COR-L47 (cell line): ENCODE measurements at places on chromosomes 12 and 14.

GRCh38 chr12:69513297-69513696 is 43.1 kb downstream of the FRS2 start:
- DNase-seq, result no peak

DNA sequence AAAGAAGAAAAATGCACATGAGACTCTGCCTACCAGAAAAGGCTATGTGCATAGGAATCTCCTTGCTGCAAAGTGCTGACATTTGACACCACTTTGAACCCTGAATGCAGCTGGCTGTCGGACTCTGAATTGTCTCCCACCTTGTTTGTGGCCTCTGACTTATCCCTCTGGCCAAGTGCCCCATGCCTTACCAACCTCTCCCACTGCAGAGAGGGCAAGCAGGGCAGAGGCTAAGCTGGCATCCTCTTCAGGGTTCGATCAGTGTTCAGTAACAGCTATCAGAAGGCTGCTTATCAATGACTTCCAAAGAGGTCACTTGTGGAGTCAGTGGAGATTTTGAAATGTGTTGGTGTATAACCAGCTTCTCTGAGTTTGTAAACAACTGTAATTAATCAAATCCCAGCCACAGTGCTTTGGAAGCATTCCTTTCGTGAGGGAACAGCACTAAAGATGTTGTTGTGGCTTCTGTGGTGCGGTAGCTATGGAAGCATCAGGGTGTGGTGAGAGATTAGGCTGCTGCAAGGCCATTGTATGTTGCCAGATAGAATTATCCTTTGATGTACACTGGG is 22.6 kb upstream of the BMP4 start:
- no peak for DNase-seq

DNA sequence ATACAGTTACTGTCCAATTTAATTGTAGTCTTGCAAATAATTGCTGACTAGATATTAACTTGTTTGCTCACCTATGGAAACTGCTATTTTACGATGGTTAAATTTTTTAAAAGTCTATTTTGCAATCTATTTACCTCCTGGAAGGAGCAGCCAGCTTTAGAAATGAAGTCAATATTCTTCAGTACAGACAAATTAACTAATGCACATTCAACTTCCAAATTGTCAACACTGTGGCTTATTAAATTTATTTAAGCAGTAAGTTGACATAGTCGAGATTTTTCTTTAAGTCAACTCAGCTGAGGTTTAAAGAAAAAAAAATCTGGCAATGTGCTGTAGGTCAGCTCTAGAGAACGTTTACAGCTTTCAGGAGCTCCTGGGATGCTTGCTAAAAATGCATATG is 221.2 kb downstream of the SSPN start:
- no peak for DNase-seq

- DNase-seq, result no peak
These were observed 425.2 kb downstream of the GALC start for GRCh38 chr14:87567618-87568295.

GRCh38 chr12:45981075-45981837 is 9.1 kb downstream of the SCAF11 start:
- no peak for DNase-seq

GRCh38 chr12:55955800-55956508 is 9.9 kb downstream of the PMEL start:
- no peak for DNase-seq

GRCh38 chr14:74579447-74580274 is 32.4 kb downstream of the LTBP2 start:
- no peak for DNase-seq

DNA sequence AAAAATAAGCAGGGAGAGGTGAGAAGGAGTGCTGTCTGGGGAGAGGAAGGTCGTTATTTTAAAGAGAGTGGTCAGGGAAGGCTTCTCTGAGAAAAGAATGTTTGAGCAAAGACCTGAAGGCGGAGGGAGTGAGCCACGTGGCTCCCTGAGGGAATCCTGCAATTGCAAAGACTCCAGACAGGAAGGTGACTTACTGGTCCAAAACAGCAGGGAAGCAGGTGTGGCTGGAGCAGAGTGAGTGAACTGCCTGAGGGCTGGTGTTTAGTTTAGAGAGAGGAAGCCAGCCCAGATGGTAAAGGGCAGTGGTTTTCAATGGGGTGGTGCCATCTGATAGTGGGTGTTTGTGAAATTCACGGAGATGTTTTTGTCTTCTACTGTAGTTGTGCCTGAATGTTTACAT is 58.8 kb upstream of the LTA4H start:
- peak; percentile 86 for DNase-seq

- DNase-seq, result no peak
These were observed 991.6 kb upstream of the TMEM132C start for GRCh38 chr12:127275416-127275815.

DNA sequence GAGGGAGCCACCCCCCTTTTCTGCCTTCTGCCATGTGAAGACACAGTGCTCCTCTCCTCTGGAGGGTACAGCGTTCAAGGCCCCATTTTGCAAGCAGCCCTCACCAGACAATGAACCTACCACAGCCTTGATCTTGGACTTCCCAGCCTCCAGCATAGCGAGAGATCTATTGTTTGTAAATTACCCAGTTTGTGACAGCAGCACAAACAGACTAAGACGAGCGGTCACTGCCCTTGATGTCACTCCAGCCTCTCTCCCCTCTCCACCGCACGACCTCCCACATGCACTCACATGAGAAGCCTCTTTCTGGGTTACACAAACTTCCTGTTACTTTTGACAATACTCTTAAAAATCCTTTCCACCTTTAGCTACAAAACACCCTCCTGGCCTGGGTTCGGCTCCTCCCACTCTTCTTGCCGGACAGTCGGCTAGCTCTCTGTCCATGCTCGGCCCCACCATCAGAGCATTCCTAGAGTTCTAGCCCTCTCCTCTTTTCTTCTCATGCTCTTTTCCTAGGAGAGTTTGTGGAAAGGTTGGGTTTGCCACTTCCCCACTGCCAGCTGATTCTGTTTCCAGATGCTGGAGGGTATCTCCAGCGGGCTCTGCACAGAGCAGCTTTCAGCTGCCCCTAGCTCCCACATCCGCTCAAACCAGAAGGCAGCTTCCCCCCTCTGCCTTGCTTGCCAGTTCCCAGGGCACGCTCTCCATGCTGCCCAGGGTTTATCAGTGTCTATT is 124.3 kb downstream of the FOXN3 start:
- DNase-seq, result no peak

GRCh38 chr12:123398177-123398549 is 14.2 kb downstream of the KMT5A start:
- no peak for DNase-seq
